Endothelial cell (in vitro differentiated cells): ENCODE measurements at places on chromosomes 5 and 9.

DNA sequence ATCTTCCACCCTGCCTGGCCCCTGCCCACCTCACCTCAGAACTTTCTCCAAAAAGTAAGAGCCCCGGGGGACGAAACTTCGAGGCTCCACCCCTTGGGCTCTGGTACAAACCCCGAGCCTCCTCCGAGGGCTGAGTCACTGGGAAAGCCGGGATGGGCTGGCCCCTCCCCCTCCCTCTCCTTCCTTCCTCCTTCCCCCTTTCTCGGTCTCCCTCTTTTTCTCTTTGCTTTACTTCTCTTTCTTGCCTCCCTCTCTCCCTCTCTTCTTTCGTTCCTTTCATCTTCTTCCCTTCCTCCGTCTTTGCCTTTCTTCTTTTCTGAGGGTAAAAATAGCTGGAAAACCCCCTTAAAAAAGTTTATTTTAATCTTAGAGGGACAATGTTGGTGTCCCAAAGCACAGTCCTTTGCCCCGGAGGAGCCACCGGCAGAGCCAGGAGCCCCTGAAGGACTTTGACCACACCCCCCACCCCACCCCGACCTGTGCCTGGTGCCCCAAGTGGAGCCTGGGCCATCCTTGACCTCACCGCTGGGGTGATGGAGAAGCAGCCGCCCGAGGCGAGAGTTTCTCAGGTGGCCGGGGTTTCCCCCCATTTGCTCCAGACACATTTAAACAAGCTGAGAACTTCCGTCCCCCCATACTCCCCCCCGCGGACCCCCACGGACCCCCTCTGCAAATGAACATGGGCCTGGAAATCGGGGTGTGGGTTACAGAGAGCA is 5.7 kb upstream of the NOTCH1 start:
- no peak for DNase-seq

DNA sequence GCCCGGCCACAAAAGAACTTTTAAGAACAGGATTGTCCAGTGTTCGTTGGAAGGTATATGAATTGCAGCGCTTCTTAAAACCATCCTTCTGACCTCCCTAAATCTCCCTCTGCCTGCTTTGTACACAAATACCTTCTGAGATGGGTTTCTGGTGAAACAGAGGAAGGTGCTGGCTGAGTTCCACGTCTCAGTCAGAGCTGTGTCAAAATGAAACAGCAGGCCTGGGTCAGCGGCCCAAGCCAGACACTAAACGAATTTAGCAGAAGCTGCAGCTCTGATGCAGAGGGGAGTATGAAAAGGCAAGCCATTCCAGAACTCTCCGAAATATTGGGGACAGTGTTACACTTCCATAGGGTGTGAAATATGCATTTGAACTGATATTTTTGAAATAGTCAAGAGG is 37.8 kb upstream of the CRB2 start:
- DNase-seq: no peak

DNA sequence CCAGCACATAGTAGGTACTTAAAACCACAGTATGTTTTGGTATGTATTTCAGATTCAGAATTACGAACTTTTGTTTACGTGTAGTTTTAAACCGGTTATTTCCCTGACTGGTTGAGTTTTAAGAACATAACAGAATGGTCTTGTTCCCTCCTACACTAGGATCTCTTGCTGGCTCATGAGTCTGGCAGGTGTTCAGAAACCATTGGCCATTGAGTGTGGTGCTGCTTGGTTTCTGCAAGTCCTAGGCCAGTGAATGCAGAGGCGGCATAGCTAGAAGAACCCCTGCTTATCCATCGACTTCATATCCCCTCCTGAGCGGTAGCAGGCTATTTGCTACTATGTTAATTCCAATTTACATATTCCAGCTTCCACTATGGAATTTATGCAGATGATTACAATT is 65.6 kb downstream of the GPR21 start:
- DNase-seq: no peak

DNA sequence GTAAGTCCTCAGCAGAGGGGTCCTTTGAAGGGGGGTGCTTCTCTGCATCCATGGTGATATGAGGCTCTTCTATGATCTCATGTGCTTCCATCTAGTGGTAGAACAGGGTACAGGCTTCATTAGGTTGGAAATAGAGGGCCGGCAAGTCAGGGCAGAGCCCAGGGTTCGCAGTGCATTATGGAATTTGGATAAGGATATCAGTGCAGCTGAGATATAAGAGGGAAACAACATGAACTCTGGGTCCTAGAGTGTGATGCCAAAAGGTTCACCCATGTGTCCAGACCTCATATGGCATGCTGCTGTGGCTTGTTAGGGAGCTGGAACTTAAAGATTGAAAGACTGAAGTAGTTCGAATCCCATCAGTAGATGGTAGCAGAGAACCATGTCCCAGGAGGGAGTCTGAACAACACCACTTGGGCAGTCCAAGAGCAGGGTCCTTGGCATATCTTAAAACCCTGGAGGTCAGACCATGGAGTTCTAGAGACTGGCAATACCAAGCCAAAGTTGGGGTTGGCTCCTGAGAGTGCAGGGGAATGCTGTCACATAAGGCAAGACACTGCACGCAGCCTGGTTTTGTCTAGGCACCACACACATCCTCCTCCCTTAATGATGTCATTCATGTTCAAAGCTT is 2.3 kb downstream of the FAM221B start:
- peak; percentile 48 for DNase-seq

- DNase-seq: no peak
Measured at GRCh38 chr5:53580547-53580946, 20.1 kb downstream of the NDUFS4 start.

GRCh38 chr9:126536841-126537465 is 76.8 kb upstream of the LMX1B start:
- no peak for DNase-seq

DNA sequence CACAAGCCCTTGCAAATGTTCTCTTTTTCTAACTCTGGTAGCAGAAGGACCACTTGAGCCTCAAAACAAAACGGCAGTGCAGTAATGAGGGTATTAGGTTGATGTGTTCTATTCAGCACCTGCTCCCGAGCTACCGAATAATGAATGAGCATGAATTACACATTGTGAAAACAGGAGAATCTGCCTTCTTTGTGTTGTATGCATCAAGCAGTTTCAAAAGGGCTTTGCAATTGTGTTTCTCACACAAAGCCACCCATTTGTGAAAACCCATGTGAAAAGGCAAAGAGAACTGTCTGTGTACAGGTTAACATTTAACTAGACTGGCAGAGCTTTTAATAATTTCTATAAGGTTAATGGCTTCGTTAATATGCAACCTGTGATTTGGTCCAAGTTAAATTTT is 97.8 kb downstream of the STK32A start:
- DNase-seq: no peak

DNA sequence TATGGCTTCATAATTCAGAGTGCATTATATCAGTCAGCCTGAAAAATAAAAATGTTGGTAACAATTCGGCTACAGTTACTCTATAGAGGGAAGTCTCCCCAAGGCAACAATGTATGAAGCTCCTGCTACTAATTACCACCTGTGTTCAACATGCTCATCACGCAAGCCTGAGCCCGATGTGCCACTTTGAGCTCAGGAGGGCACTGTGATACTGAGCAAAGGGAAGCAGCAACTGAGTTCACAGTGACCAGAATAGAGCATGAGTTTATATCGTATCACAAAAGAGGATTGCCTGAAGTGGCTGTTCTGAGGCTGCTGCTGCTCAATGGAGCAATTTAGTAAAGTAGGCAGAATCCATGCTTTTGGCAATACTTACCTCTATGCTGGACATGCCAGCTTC is 202.0 kb upstream of the HAPLN1 start:
- no peak for DNase-seq

DNA sequence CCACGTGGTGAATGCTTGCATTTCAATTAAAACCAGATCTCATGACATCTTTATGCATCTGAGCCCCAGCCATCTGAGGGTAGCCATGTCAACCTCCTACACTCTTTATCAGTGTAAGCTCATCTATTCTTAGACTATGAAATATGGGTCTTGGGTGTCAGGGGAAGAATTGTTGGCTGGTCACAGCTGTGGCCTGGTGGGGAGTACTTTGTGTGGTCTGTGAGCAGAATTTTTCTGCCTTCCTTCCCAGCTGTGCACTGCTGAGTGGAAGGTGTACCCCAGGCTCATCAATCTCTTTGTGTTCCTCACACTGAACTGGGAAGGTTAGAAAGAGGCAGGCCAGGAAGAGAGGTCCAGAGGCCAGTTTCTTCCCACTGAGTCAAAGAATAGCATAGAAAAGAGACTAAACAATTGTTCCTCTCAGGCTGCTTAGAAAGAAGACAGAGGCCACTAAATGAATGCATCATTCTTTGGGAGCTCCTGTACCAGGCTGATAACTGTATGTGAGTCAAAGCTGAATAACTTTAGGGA is 202.7 kb upstream of the RGMB start:
- DNase-seq: no peak

DNA sequence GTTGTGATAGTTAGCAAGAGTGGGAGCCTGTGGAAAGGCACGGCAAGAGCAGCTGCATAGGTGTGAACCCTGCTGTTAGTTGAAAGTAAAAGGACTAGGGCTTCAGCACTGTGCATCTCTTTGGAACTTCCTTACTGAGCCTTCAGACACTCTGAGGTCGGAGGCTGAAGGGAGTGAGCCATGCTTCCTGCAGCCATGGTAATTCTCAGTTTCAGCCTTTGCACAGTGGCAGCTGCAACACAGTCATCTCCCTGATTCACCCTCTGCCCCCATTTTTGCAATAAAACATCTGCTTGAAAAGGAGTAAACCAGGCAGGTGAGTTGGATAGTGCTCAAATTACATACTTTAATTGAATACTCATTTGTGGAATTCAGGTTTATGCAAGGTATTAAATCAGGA is 6.5 kb upstream of the TLE4 start:
- DNase-seq: no peak

DNA sequence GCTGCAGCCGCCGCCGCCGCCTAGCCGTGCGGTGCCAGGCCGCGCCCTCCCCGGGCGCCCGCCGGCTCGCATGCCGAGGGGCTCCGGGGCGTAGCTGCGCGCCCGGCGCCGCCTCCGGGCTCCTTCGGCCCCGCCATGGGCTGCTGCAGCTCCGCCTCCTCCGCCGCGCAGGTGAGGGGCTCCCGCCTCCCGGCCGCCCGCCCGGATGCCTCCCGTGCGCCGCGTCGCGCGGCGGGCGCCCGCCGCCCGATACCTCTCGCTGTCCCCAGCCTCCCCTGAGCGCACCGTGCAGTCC is 230 bp downstream of the SLC44A1 start:
- no peak for DNase-seq

DNA sequence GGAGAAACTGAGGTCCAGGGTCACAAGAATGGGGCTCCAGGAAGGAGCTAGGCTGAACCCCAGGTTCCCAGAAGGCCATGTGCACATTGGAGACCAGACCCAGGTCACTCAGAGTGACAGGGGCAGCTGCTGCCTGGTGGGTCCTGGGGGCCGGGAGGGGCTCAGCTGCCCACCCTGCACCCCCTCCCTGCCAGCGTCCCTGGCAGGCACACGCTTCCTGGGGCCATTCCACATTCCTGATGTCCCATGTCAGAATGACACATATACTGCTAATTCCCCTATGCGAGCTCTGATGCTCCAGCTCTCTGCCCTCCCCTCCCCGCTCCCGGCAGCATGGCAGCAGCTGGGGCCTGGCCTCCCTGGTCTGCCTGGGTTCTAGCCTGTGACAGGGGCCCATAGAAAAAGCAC is 14.0 kb downstream of the FGFR4 start:
- DNase-seq: no peak

- peak; percentile 53 for DNase-seq
Measured at GRCh38 chr5:140402258-140403074, 833 bp downstream of the ANKHD1 start.

GRCh38 chr5:108382784-108383330 is 959 bp upstream of the FBXL17 start:
- DNase-seq: peak; percentile 8

DNA sequence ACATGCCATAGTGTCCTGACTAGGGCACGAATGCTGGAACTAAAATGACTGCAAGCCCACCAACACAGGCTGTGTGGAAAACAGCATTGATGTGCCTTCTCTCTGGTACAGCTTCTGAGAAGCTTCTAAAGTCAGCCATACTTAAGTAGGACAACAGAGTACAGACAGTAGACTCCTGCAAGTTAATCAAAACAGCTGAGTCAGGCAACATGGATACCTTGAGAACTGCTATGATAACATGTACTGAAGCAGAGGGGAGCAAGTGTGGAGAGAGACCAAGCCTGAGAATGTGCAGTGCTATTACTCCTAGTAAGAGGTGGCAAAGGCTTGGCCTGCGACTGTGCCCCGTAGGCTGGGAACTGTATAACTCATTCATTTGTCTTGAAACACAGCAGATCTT is 2.5 kb downstream of the ISCA1 start:
- DNase-seq: no peak

GRCh38 chr5:62643556-62644451 is 65.2 kb downstream of the LRRC70 start:
- DNase-seq: no peak

- no peak for DNase-seq
Measured at GRCh38 chr5:69250593-69250992, 15.9 kb downstream of the CDK7 start.

GRCh38 chr5:1726469-1726865 is 73.2 kb downstream of the MRPL36 start:
- DNase-seq: no peak

- no peak for DNase-seq
Measured at GRCh38 chr5:9698125-9698826, 68.1 kb upstream of the TAS2R1 start.

DNA sequence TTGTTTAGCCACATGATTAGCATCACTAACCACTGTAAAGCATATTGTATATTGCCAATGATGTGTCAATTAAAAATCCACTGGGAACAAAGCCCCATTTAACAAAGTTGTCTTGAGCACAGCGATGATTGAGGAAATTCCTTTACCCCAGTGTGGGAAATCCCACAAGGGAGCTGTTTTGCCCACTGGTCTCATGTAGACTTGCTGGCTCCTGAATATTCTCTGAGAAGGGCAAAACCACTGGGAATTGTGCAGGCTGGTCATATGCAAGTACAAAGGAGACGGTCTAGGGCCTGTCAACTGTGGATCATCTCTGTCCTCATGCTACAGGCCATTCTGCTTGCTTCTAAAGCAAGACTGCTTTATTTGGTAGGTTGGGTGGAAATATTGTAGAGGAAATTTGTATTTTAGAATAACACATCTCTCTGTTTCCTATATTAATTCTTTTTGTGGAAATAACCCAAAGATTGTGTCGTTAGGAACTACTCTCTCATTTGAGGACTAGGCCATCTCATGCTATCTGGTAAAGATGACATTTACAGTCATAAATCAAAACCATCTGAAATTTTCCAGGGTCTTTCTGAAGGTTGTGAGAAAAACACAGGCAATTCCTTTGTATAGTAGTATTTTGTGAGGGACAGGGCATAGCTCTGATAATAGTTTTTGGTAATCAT is 60.2 kb downstream of the PARP8 start:
- DNase-seq: no peak
